ENCODE measurements at places on chromosomes 5 and 9. TPM values are rescaled to one million over a fixed set of nuclear protein-coding genes. Genes with fewer than 3 reads are reported as not detected.

QRFP gene
- total RNA-seq, result not detected

IFNA21 gene
- not detected for total RNA-seq

FSTL4 gene
- not detected for total RNA-seq

SHC3 gene
- not detected for total RNA-seq
